Fibroblast of villous mesenchyme (primary cell): ENCODE measurements at places on chromosomes 11 and 22. TPM values are rescaled to one million over a fixed set of nuclear protein-coding genes. Genes with fewer than 3 reads are reported as not detected.

The PHF21B gene
- not detected in 2 replicates for total RNA-seq

The GGT1 gene
- 0.97 and 1.7 TPM in 2 replicates for total RNA-seq

The ZDHHC8 gene
- 8.1 and 10.8 TPM in 2 replicates for total RNA-seq

The GLYATL1 gene
- under 0.01 TPM in 1 of 2 replicates, not detected in the other for total RNA-seq

The CCDC116 gene
- 0.32 and 0.43 TPM in 2 replicates for total RNA-seq

The RTL10 gene
- 15.1 and 19.0 TPM in 2 replicates for total RNA-seq

The OR6X1 gene
- not detected in 2 replicates for total RNA-seq

The SCGB1A1 gene
- not detected in 2 replicates for total RNA-seq

The OR52E8 gene
- total RNA-seq: not detected in 2 replicates
